ENCODE measurements at places on chromosomes 7 and 10.

GRCh38 chr10:11242443-11243387, 225.0 kb downstream of the CELF2 start:
- no peak for DNase-seq

DNA sequence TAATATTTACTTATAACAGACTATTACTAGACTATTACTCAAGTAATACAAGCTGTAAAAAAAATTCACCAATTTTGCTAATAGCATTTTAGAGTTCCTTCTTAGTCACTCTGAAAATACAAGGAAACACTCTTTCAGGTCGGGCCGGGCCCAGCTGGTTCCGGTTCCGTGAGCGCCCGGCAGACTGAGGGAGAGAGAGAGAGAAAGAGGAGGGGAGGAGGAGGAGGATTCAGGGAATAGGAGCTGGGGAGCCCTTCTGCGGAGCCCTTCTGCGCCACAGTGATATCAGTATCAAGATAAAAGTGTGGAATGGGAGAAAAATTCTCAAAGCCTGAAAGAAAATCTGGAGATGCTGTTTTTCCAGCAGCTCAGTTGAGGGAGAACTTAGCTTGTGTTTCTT, 30.5 kb upstream of the BHLHA15 start:
- no peak for DNase-seq

GRCh38 chr10:1540144-1540543, 197.2 kb downstream of the ADARB2 start:
- no peak for DNase-seq

- DNase-seq = peak; percentile 88
Observed at GRCh38 chr10:62045765-62046521, 144.4 kb downstream of the ARID5B start.

DNA sequence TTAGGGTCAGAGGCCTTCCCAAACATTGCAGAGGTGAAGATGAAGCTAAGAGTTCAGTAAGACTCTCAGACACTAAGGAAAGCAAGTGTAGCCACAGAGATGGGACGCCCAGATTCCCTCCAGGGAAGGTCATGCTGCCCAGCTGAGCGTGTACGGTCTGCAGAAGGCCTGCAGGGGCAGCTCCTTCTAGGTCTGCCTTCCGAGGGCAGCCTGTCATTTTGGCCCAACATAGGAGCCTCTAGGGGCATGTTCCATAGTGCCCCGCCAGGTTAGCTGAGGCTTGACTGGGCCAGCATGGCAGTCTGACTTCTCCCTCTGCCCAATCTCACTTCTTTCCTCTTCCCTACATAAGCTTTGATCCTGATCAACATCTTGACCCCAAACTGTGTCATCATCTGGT, 130.7 kb downstream of the PIP4K2A start:
- no peak for DNase-seq

DNA sequence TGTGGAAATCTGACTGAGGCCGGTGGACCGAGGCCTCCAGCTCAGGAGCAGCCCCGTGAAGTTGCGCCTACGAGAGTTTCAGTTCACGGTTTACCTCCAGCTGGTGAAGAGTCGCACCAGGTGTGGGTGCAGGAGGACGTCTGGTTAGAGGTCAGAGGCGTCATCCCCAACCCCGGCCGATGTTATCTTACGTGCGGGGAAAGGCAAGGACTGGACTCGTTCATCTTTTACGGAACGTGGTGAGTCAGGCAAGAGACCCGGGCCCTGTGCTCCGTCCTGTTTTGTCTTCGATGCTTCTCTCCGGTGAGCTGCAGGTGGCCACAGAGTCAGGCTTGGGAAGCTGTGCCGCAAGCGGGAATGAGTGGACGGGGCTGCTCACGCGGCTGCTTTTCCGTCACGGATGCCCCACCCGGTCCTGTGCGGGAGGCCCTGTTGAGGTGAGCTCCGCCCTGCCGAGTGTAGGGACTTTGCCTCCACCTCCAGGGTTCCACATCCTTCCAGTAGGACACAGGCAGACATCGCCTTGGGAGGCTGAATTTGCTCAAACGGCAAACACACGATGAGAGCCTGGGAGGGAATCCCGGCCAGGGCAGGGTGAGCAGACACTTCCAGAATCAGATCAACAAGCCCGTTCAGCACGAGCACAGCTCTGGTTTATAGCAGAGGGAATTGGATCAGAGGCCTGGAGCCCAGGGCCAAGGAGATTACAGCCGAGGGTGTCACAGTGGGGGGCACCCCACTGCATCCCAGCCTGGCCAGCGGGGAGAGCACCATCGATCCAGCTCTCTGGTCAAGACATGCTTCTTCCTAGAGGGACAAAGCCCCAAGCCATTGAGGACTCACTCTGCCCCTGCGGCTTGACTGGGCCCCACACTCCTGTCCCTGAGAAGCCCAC, 50.1 kb upstream of the INPP5A start:
- DNase-seq = no peak

DNA sequence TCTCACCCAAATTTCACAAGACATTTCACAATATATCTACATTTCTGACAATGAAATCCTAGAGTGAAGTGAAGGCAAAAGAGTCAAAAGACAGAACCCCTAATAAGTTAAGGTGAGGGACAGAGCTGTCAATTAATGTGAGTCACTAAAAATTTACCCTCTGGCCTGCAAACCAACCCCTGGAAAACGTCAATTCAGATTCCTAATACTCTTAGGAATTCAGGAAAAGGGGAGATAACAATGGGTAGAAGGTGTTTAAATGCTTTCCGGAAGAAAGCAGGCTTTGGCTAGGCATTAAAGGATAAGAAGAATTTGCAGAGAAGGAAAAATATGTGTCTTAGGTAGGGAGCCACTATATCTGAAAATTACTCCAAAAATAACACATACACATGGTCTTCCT, 299.6 kb downstream of the INHBA start:
- no peak for DNase-seq

DNA sequence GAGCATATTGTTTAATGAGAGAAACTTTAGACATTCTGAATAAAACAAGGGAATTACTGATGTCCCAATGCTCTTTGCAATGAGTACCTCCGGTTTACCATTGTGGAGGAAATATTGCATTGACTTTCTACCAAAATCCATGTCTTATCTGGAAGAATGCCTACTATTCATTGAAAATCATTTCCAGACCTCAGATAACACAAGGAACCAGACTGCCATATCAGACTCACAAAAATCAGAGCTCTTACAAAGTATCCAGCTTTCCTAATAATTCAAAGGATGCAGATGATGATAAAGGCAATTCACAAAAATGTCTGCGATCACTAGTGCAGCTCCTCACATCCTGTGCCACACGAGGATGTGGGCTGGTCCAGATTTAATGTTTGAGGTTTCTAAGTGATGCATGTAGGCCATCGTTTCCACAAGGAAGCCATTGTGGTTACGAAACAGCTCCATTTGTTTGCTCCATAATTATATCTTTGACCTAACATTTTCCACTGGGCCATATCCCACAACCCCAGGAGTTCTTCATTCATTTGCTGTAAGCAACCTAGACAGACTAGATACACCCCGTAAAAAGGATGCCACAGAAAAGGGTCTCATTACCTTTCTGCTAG, 831.1 kb upstream of the C7orf33 start:
- DNase-seq = no peak

- no peak for DNase-seq
Observed at GRCh38 chr7:155935005-155935557, 122.8 kb upstream of the SHH start.

GRCh38 chr10:129905553-129905952, 58.5 kb downstream of the EBF3 start:
- DNase-seq = no peak

DNA sequence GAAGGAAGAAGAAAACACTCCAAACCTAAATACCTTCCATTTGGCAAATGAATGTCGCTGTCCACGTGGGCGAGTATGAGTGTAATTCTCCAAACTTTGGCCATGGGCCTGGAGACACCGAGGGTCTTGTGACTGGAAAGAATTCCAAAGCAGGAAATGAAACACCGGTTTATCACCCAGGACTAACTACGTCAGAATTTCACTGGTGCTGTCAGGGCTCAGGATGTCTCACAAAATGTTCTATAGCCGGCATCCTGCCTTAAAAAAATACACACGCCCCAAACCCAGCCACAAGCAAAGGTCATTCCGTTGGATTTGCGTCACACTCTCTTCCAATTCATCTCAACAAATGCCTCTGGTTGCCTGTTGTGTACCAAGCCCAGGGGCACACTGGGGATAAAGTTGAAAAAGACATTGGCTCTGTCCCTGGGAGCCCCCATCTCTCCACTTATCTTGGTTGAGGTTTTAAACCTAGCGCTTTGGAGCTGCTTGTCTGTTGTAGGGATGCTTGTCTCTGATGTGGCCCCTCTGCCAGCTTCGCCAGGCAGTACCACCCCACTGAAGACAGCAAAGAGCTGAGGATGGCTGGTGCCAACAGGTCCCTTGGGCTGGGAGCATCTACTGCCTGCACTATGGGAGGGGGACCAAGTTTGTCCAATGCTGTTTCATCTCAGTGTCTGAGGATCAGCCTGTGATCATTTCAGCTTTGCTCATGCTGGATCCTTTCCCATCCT, 31.2 kb downstream of the GSTO2 start:
- peak; percentile 84 for DNase-seq

DNA sequence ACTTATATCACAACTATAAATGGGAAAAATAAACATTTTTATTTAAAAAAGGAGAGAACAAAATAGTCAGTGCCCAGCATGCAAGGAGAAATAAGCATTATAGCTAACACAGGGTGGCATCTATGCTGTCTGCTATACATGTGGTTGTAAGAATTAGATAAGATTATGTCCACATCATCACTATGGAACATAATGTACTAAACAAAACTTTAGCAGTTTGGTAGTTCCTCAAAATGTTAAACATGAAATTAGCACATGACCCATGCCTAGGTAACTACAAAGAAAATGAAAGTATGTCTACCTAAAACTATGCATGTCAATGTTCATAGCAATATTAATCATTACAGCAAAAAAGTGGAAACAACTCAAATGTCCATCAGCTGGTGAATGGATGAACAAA, 28.7 kb upstream of the RUFY2 start:
- no peak for DNase-seq

GRCh38 chr10:89615824-89616223, 29.2 kb downstream of the PANK1 start:
- DNase-seq = no peak

DNA sequence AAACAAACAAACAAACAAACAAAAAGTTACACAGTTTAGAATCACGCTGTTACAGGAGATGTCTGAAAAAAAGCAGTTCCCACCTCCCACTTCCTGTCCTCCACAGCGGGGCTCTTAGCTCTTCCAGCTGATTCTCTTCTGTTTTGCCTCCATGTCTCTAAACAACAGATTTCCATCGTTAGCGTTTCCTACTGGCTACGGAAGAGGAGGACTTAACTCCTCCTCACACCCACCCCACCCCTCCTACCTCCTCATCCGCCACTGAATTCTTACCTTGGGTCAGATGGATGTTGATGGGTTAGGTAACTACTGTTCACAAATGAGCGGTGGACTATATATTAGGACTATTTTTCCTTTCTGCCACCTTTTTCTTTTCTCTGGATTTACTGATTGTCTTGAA, 36.8 kb upstream of the NUB1 start:
- no peak for DNase-seq

GRCh38 chr10:27245836-27246235, 5.2 kb upstream of the ACBD5 start:
- DNase-seq = no peak

- no peak for DNase-seq
Observed at GRCh38 chr10:21912625-21913024, 90.9 kb downstream of the DNAJC1 start.

GRCh38 chr10:90675621-90676020, 182.2 kb downstream of the HTR7 start:
- peak; percentile 3 for DNase-seq

DNA sequence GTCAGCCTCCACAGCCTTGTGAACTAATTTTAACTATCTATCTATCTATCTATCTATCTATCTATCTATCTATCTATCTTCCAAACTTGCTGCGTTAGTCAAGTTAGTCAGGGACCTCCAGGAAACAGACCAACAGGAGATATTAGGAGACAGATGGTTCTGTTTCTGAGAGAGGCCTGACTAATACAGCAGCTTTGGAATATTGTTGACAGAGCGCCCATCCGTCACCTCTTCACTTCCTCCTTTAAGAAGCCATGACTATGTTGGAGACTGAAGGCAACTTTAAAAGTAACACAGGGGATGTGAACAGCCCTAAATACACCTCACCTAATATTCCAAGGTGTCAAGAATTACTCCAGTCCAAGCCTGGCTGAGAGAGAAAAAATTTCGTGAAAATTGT, 280.9 kb upstream of the IGFBP3 start:
- DNase-seq = no peak

DNA sequence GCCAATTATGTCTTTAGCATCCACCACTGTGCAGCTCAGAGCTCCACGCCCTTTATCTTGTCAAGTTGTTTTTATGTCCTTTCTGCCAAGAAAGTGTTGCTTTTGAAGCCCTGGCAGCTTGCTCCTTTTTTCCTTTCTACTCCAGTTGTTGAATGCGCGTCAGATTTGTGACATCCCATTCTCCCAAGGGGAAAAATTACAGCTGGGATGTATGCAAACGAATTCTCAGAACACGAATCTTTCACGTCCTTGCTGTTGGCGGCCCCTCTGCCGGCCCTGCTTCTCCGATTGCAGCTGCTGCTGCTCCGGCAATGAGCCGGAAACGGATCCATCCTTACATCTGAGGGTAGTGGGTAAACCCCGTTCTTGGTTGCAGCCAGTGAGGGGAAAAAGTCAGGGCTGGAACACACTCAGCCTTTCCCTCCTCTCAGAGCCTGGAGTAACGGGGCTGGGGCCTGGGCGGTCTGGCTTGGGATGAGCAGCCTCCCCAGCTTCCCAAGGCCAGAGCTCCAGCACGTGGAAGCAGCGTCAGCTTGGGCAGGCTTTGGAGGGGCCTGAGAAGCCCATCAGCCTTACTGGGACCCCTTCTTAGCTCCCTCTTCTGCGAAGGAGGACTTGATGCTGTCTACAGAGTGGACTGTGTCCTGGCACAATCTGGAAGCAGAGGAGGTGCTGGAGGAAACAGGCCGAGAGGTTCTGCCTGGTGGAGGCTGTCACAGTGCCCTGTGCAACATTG, 79.0 kb upstream of the CHST15 start:
- DNase-seq = no peak

DNA sequence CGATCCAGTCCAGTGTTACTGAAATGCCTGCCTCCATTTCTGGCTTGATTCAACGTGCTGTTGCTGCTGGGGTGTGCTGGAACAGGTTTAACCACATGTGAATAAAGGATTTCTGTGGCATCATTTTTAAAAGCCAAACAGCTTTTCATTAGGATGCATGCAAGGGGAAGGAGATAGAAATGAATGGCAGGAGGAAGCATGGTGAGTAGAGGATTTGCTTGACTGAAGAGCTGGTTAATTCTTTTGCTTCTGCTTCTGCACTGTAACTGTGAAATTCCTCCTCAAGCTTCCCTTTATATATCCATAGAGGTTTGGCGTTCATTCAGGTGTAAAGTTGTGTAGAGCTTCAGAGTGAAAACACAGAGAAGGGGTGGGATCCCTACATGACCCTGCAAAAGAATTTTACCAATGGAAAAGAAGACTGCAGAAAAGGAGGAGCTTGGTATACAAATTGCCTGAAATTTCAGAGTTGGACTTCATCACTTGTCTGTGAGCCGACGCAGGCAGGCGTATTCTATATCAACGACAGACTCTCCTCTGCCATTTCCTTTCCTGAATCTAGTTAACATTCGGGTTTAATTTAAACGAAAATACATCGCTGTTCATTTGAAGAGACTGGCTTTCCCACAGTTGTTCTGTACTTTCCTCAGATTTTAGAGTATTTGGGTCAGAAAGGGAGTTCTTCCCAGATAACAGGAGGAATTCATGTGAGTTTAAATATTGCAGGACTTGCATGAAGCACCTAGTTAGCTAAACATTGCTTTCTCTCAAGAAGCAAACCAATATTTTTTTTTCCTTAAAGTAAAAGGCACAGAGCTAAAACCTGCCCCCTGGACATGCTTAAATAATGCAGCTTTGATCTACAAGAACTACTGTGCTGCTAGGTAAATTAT, at the start of gene SOSTDC1:
SOSTDC1 (minus strand) TSS at position 270 of the 893 bp plus-strand sequence; CDS start at position 200, 70 bp downstream.
- no peak for DNase-seq

All from GM04503 (cell line).